Activated naive CD4-positive, alpha-beta T cell (primary cell): ENCODE measurements at places on chromosomes 16 and 17.

GRCh38 chr16:9521749-9522370 is 430.4 kb downstream of the HAPSTR1 start:
- DNase-seq, result no peak

DNA sequence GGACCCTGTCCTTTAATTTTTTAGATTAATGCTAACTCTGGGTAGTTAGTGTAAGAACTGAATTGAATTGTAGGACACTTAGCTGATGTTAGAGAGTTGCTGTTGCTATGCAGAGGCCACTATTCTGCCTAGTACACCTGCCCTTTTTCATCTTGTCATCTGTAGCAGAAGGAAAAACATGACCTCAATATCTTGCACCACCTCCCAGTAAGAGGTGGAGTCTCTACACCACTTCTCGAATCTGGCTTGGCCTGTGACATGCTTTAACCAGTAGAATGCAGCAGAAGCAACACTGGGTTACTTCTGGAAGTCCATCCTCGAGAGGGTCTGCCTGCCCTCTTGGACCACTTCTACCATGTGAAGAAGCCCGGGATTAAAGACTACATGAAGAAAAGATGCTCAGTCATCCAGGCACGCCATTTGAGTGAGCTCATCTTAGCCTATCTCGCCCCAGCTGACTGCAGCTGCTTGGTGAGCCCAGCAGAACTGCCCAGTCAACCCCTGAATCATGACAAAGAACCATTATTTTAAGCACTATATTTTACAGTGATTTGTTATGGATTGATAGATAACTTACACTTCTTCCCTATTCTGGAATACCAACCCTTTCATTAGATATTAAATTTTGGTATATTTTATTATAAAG is 153.5 kb downstream of the MYO1D start:
- DNase-seq, result no peak

GRCh38 chr17:18951941-18952842 is at the start of gene SLC5A10:
Gene SLC5A10, plus strand, starts transcription at chr17:18952165. Its CDS starts 41 bp downstream, at chr17:18952206.
- DNase-seq, result no peak

DNA sequence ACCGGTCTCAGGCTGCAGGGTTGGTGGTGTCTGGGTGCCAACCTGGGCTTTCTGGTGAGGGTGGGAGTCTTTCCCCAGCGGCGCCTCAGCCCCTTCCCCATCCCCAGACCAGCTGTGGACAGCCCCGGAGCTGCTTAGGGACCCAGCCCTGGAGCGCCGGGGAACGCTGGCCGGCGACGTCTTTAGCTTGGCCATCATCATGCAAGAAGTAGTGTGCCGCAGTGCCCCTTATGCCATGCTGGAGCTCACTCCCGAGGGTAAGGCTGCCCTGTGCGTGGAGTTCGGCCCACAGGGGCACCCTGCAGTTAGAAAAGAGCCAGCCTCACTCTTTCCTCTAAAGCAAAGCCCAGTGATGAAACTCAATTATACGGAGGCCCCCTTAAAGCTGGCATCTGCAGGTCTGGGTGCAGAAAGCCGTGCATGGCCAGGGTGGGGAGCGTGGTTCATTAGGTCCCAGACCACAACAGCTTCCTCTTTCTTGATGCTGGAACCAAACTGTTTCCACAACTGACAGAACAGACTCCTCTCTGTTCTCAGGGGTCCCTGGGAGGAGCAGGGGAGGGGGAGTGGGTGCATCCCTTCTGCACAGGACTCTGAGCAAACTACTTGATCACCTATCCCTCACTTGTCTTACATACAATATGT is 10.7 kb downstream of the GUCY2D start:
- no peak for DNase-seq

GRCh38 chr16:74659041-74659440 is 7.6 kb downstream of the RFWD3 start:
- DNase-seq, result no peak

- no peak for DNase-seq
Measured at GRCh38 chr17:45284176-45285140, 22.6 kb upstream of the SPATA32 start.

DNA sequence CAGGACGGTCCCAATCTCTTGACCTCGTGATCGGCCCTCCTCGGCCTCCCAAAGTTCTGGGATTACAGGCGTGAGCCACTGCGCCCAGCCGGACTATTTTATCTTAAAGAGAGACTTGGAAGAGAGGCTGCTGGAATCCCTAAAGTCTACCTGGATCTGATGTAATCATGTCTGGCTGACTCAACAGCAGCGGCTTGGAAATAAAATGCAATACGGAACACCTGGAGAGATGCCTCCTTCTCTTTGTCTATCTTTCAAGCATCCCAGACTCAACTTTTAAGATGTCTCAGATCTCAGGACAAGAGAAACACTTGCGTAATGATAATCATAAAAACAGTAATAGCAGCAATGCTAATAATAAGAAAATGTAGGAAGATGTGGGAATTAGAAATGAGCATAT is 95.6 kb downstream of the CDH8 start:
- no peak for DNase-seq

DNA sequence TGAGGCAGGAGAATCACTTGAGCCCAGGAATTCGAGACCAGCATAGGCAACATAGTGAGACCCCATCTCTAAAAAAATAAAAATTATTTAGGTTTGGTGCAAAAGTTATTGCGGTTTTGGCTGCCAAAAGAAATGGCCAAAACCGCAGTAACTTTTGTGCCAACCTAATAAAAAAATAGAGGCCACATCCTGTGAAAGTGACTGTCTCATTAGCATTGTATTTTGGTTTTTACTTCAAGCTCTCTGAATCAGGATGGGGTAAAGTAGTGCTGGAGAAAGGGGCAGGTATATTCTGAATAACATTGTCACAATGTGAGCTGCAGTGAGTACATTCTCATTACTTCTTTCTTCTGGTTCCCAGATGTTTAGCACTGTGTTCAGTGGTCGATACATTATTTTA is 36.0 kb downstream of the ATP6V0A1 start:
- no peak for DNase-seq
